ENCODE measurements at places on chromosomes 3 and 15. TPM values are rescaled to one million over a fixed set of nuclear protein-coding genes. Genes with fewer than 3 reads are reported as not detected.

GRCh38 chr15:25694823-25695312, 168.3 kb downstream of the ATP10A start:
- no peak for DNase-seq

GRCh38 chr3:180619723-180620122, 17.8 kb downstream of the TTC14 start:
- no peak for DNase-seq

- DNase-seq: no peak
These were observed 116.5 kb upstream of the CMC1 start for GRCh38 chr3:28124882-28125281.

GRCh38 chr3:186743666-186744065, 26.5 kb downstream of the KNG1 start:
- no peak for DNase-seq

GRCh38 chr15:60523056-60523455, 44.1 kb upstream of the ICE2 start:
- no peak for DNase-seq

- no peak for DNase-seq
These were observed 13.8 kb upstream of the CAMP start for GRCh38 chr3:48209445-48209844.

- no peak for DNase-seq
These were observed 153.5 kb upstream of the LPP start for GRCh38 chr3:188000361-188000861.

DNA sequence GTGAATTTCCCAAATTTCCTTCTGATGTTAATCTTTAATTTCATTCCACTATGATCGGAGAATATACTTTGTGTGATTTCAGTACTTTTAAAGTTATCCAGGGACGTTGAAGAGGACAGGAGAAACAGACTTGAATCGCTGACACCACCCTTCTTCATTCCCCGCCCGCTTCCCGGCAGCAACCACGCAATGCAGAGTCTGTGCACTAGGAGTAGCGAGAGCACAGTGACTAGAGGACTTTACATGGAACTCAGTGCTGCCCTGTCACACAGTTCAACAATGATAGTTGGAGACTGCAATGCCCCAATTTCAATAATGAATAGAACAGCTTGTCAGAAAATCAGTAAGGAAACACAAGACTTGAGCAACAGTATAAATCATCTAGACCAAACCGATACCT, 73.9 kb downstream of the RNF13 start:
- no peak for DNase-seq

DNA sequence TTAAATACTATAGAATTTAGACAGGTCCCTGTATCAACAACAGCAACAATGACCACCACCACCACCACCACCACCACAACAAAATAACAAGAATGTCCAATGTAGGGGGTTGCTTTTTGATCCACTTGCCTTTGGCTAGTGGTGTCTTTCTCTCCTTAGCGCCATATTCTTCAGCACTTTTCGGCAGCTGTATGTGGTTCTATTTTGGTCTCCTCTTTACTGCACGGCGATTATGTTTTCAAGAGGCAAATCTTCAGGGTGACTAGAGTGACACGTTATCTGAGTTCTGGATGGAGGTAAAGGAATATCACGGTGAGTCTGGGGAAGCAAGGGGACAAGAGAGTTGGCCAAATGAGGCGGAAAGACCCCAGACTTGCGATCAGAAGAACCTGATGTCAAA, 56.1 kb downstream of the ST6GAL1 start:
- DNase-seq: no peak

GRCh38 chr15:61598655-61599054, 369.6 kb upstream of the RORA start:
- DNase-seq: no peak

DNA sequence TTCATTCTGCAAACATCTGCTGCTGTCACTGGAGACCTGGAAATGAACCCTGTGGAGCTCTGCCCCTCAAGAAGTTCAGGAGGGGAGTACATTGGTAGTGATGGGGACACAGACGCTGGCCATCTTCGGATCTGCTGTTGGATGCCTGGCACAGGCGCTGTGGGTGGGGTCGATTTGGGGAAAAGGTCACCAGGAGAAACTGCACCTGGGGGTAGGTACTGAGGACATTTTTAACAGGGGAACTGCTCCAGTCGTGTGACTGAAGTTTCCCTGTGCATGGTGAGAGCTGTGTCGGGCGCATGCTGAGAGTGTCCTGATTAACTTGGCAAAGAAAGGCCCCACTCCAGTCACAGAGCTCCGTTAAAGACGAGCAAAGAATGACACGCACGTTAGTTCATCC, 3.4 kb downstream of the UROC1 start:
- DNase-seq: no peak

GRCh38 chr3:54861248-54862067, 66.4 kb downstream of the LRTM1 start:
- DNase-seq: no peak

GRCh38 chr3:152466784-152467183, 198.1 kb downstream of the MBNL1 start:
- no peak for DNase-seq

DNA sequence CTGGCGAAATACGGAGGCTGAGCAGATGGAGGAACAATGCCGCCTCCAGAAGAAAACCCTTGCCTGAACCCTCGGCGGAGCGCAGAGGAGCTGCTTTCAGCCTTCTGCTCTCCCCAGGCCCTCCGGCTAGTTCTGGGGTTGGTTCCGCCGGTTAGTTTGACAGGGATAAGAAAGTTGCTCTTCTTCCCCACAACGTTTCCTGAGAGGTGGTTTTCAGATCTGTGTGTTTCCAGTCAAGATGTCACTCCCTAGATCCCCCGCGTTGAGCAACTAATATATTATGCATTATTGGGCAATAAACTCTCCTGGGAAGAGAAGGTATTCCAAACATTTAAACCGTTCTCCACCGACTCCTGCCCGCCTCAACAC, 551 bp downstream of the NLGN1 start:
- no peak for DNase-seq

GRCh38 chr15:26623071-26623470, 149.8 kb downstream of the GABRB3 start:
- DNase-seq: no peak

DNA sequence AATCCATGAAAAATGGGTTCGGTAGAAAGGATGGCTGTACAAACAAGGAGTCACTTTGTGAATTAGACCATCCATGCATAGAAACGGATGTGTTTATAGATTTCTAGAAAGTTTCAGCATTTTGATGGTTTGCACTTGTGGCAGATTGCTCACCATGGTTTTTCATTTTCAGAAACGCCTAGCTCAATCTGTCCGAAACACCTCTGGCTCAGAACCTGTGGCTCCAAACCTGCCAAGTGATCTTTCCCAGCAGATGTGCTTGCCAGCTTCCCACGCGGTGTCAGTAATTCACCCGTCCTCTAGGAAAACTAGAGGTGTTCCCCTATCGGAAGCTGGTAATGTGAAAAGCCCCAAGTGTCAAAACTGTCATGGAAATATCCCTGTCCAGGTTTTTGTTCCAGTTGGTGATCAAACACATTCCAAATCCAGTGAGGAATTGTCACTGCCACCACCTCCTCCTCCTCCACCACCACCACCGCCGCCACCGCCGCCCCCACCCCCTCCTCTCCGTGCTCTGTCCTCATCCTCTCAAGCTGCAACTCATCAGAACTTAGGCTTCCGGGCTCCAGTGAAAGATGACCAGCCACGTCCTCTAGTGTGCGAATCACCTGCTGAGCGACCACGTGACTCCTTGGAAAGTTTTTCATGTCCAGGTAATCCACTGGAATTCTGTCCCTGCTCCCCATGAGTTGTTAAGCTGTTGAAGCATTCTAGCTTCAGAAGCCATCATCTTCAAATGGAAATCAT, 21.2 kb downstream of the WHAMM start:
- no peak for DNase-seq

The GABRB3 gene
- total RNA-seq: 23.7 TPM

The P2RY13 gene
- not detected for total RNA-seq

The TMEM266 gene
- 0.34 TPM for total RNA-seq

The ZCWPW2 gene
- 0.30 TPM for total RNA-seq

The ZNF80 gene
- total RNA-seq: not detected

The ALPK3 gene
- total RNA-seq: 4.4 TPM

The BNC1 gene
- total RNA-seq: 0.35 TPM

The ZNF501 gene
- 5.3 TPM for total RNA-seq

The ITIH4 gene
- total RNA-seq: 6.3 TPM

The ROBO2 gene
- 26.0 TPM for total RNA-seq

The PARP15 gene
- not detected for total RNA-seq
